CD4-positive, alpha-beta T cell treated with Interleukin-6 for 4 hours (primary cell): ENCODE measurements at places on chromosomes 1 and 21.

GRCh38 chr1:189216886-189217285 is 1260.8 kb downstream of the BRINP3 start:
- no peak for DNase-seq

- no peak for DNase-seq
Measured at GRCh38 chr1:47257224-47257623, 25.2 kb upstream of the TAL1 start.

- DNase-seq: no peak
Measured at GRCh38 chr1:92563457-92564216, 76.9 kb upstream of the GFI1 start.

DNA sequence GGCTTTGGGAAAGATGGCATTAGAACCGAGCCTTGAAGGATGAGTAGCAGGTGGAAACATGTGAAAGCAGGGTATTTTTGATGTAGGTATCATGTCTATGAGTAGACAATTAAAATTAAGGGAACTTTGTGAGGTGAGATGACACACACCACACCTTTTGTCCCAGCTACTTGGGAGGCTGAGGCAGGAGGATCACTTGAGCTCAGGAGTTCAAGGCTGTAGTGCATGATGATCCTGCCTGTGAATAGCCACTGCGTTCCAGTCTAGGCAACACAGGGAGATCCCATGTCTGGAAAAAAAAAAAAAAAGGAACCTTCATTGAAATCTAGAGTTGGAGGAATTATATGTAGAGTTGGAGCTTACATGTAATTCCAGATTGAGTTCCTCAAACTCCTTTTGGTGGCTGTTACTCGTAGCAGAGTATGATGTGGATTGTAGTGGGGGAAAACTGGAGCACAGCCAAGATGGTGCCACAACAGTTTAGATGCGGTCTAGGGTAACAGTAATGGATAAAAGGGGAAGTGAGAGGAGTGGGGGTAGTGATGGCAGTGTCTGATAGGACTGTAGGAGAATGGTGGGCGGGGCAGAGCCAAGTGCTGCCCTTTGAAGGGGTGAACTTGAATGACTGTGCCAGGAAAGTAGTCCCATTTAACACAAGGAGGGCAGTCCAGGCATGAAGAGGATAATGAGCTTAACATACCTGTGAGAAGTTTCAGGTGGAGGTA is 17.4 kb downstream of the AK4 start:
- no peak for DNase-seq

GRCh38 chr1:53220962-53221286 is 490 bp upstream of the CZIB start:
- no peak for DNase-seq

DNA sequence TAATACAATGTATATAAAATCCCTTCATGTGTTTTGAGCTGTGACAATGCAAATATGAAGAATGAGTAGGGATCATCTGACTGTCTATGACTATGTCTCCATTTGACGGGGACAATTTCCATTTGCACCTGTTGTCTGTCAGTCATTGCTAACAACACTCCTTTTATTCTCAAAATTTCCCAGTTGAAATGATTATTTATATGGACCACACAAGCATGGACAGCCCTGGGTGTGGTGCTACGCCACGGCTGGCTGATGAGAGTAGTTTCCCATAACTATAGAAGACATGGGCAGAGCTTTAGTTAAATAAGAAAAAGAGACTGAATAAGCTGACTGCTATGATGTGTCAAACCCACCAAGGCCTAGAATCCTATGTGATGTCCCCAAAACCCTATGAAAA is 135.8 kb downstream of the MAP3K21 start:
- DNase-seq: no peak

- no peak for DNase-seq
Measured at GRCh38 chr1:44531785-44532566, 126.9 kb downstream of the RNF220 start.
